ENCODE measurements at places on chromosomes 1 and 21.
A peak's percentile ranks its signal among the peaks of the same experiment; 100 is the strongest.

- DNase-seq: no peak
Measured at GRCh38 chr1:41041614-41042270, 20.2 kb upstream of the SLFNL1 start.

- peak; percentile 7 for DNase-seq
Measured at GRCh38 chr21:29195981-29196669, 65.7 kb downstream of the MAP3K7CL start.

GRCh38 chr1:25134307-25134706 is 98.0 kb downstream of the SYF2 start:
- no peak for DNase-seq

DNA sequence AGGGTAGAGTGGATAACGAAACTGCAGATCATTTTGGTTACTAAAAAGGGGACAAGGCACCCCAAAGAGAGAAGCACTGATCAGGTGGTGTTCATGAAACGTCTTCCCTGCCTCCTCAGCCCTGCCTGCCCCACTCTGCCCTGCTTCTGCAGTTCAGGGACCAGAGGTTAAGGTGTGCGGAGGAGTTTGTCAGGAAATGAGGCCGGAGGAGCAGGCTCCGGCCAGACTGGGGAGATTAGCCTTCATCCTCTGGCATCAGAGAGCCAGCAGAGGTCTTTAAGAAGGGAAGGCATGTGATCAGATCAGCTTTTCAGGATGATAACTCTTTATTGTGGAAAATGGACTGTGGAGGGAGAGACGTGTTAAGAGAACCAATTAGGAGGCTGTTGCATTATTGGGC is 291.9 kb upstream of the NR5A2 start:
- no peak for DNase-seq

DNA sequence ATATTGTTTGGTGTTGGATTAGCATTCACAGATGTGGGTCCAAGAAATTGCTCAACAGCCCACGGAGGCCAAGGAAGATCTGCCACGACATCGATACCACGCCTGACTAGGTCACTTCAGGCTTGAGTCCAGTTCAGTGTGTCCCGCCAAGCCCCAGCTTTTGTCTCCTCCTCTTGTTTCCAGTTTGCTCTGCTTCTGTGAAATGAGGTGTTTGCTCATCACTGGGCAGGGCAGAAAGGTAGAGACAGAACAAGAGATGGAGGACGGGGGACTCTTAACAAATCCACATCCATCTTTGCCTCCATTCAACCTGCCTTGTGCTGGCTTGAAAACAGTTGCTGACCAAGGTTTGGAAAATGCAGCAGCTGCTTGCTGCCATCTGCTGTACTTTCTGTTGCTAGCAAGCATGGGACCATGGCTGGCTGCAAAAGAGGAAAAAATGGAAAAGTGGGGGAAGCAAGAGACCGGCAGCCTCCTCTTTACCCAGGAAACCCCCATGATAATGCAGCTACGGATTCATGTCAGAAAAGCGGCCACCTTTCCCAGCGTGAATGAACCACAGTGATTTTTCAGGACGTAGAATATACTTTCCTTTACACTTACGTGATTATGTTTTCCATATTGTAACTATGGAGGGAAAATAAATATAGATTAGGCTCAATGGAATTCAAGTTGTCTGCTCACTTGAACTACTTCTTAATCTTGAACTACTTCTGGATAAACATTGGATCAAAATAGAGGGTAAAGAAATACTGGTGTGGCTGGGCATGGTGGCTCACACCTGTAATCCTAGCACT is 80.2 kb upstream of the GREM2 start:
- DNase-seq: no peak

DNA sequence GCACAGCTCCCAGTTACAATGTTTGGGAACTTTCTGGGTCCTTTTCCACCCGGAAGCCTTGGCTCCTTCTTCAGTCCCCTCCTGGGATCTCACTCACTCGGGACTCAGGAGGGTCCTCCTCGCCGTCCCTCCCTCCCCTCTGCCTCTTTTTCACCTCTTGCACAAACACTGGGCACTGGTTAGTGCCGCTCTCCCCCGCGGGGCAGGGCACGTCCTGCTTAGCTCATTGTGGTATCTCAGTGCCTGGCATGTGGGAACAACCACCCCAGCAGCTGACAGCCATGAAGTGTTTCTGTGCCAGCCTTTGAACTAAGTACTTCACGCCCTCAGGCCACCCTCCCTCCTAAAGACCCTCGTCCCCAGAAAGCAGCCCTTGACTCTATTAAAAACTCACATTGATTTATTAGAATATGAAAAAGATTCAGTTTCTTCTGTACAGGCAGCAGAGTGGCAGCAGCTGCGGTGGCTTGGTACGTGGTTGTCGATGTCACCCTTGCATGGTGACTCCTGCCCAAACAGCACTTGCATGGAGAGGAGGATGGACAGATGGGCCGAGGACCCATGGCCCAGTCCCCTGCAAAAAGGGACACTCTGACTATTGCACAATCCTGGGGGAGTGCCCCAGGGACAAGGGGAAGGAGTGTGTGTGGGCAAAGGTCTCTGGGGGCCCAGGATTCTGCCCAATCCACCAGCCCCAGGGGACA is 56.3 kb downstream of the SLC9A1 start:
- no peak for DNase-seq

DNA sequence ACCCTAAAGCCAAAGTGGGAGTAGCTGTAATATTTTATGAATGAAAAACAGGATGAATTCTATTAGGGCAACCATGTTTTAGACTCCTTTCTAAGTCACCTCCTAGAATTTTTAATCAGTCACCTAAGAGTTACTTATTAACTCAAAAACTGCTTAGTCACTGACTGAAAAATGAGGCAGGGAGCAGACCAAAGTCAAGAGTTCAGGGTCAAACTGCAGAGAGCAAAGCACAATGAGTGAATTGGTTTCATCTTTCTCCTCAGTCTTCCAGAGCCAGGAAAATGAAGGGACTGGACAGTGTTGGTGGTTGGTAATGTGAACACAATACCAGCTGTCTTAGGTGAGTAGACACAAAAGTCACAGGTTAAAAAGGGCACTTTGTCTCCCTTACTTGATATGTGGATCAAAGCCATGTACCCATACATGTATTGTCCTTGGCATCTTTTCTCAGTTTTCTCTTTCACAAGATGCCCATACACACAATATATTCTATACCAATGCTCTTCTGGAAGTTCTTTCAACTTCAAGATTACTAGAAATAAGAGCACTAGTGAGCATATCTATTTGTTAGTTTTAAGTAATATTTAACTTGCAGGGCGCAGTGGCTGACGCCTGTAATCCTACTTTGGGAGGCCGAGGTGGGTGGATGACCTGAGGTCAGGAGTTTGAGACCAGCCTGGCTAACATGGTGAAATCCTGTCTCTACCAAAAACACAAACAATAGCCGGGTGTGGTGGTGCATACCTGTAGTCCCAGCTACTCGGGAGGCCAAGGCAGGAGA is 42.2 kb downstream of the ATP1B1 start:
- DNase-seq: no peak

GRCh38 chr1:14184454-14184853 is 414.0 kb upstream of the KAZN start:
- DNase-seq: no peak

DNA sequence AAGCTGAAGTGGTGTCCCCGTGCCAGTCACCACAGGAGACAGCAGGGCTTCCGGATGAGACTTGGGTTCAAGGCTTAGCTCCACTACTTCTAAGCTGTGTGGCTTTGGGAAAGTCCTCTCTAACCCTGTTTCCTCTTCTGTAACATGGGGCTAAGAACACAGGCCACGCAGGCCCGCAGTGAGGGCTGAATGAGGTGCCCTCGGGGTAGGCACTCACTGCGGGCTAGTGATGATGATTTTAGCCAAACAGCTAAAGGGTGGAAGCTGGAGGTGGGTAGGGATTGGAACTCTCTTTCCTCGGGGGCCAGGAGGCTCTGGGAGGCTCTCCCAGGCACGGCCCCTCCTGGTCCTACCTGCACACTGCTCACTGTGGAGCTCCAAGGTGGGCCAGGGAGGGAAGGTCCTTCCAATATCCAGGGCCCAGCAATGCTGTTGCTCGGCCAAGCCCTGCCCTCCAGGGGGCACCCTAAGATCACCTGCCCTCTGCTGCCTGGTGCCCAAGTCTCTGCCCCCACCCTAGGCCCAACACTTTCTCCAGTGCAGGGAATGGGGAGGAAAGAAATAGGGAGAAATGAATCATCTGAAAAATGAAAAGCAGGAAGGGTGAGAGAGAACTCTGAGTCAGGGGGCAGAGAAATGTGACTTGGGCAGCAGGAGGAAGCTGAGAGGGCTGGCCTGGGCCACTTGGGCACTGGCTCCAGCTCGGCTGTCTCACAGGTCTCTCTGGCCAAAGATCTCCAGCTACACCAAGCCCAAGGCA is 19.2 kb upstream of the EVA1B start:
- DNase-seq: peak; percentile 61

DNA sequence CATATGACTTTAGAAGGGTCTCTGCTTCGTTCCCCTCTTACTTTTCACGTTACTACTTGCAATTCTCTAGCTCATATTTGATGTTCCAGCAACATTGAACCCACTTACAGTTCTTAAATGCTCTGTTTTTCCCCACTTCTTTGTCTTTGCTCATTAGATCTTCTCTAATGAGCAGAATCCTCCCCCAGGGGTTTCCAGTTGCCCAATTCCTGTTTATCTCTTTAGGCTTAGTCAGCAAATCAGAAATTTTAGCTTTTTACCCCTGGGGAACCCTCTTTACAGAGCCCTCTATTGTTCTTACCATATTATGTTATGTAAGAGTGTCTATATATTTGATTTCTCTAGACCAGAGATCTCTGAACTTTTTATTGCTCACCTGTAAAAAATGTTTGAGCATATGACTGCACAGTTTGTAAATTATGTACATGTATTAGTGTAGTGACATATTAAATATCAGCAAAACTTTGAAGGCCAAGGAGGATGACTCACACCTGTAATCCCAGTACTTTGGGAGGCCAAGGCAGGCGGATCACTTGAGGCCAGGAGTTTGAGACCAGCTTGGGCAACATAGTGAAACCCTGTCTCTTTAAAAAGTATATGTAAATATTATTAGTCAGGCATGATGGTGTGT is 71.4 kb downstream of the FNBP1L start:
- DNase-seq: no peak

- DNase-seq: no peak
Measured at GRCh38 chr1:16982902-16983301, 2.5 kb upstream of the MFAP2 start.

GRCh38 chr1:203410182-203410900 is 59.4 kb upstream of the FMOD start:
- DNase-seq: no peak

DNA sequence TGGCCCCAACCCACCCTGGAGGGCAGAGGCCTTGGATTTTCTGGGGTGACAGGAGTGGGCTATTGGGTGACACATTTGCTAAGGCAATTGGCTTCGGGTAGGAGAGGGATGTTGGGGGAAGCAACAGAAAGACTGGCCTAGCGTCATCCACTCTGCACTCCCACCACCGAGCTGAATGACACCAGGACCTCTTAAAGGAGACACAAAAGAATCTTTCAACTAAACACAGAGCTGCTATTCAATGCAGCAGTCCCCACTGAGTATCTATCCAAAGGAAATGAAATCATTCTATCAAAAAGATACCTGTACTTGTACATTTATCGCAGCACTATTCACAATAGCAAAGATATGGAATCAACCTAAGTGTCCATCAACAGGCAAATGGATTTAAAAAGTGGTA is 6.2 kb downstream of the TFF2 start:
- DNase-seq: no peak

DNA sequence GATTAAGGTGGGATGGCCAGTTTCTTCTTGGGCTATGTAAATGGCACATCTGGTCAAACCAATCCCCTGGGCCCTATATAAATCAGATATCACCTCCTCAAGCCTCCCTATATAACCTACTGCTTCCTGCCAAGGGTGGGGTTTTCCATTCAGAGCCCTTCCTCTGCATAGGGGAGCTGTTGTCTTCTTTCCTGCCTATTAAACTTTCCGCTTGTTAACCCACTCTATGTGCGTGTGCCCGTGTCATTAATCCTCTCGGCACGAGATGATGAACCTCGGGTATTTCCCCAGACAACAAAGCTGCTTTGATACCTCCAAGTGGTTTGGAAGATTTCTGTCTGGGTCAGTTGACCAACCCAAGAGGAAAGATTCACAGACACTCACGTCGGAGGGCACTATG is 19.3 kb upstream of the SERTAD4 start:
- DNase-seq: no peak

- no peak for DNase-seq
Measured at GRCh38 chr1:48678710-48679505, 97.8 kb downstream of the BEND5 start.

- DNase-seq: no peak
Measured at GRCh38 chr1:222970711-222971110, 155.9 kb downstream of the DISP1 start.

DNA sequence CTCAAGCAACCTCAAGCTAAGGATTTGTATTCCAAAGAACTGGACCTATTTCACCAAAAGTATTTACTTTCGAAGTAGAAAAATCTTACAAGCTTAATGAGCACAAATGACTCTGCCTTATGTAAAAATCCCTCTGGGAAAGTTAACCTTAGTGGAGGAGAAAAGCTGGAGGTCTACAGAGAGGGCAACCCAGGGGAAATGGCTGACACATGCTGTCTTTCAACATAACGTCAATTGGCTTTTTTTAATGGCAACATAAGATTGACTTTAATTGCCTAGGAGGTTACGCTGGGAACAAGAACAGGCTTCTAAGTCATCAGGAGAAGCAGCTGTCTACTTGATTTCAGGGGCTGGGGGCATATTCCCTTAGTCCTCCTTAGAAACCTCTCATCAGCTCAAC is 52.3 kb downstream of the UTP25 start:
- DNase-seq: no peak

- DNase-seq: no peak
Measured at GRCh38 chr1:117365350-117366176, 1.7 kb upstream of the MAN1A2 start.

- no peak for DNase-seq
Measured at GRCh38 chr1:182126272-182126800, 64.8 kb upstream of the ZNF648 start.

- DNase-seq: no peak
Measured at GRCh38 chr1:184770181-184770979, 15.7 kb upstream of the EDEM3 start.

DNA sequence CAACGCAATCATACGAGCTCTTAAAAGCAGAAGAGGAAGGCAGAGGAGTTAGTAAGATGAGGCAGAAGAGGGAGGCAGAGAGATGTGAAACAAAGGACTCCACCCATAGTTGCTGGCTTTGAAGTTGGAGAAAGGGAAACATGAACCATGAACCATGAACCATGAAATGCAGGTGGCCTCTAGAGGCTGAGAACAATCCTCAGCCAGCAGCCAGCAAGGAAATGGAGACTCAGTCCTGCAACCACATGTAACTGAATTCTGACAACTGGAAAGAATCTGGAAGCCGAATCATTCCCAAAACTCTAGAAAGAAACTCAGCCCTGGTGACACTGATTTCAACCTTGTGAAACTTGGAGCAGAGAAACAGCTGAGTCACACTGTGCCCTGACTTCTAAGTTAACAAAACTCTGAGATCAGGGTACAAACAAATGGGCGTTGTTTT is 10.1 kb downstream of the DIPK1A start:
- no peak for DNase-seq

DNA sequence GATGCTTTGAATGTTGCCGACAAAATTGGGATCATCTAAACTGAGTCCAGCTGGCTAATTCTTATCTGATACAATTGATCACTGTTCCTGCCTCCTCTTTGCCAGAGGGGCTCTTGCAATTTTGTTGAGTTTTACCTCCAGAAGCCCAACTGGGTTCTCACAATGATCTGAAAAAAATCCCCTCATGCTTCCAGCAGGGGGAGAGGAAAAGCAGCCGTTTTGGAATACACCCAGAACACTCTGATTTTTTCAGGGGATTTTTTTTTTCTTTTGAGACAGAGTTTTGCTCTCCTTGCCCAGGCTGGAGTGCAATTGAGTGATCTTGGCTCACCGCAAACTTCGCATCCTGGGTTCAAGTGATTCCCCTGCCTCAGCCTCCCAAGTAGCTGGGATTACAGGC is 13.9 kb upstream of the RERE start:
- no peak for DNase-seq

Data from activated gamma-delta T cell treated with Interleukin-2 at 50 U/mL for 16 hours (primary cell).